Mesenteric fat pad (tissue), 1 donor: ENCODE measurements at places on chromosomes 3 and 15.

- peak; percentile 74 for DNase-seq
Observed at GRCh38 chr15:80507638-80508316, 103.6 kb downstream of the ARNT2 start.

GRCh38 chr3:185943760-185944106 lies 5.9 kb upstream of the TRA2B start:
- DNase-seq: no peak

DNA sequence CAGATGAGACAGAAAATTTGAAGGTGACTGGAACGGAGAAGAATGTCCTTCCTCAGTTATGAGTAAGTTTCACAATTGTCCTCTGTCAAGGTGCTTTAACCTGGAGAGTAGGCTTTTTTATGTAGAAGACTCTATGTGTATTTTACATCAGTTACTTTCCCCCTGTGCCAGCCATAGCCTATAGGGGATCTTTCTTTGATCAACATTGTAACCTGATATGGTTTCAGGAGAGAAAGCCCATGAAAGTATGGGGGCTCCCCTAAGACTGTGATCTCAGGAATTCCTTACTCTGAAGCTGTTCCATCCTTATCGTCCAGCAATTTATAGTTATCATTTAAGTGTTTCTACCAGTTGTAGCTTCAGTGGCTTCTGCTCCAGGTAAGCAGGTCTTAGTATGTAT lies 1076.3 kb upstream of the EPHA6 start:
- DNase-seq: no peak

DNA sequence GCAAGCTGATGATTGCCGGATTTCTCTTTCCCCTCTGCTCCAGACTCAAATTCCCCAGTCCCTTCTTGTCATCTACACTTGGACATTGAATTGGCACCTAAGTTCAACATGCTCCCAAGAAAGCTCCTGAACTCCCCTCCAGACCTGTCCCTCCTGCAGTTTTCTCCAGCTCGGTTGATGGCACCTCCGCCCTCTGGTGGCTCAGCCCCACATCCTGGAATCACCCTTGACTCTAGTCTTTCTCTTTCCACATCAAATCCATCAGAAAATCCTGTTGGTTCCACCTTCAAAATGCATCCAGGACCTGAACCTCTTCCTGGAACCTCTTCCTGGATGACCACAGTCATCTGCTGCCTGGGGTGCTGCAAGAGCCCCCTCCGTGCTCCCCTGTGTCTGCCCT lies 60.1 kb downstream of the RASGRF1 start:
- DNase-seq: no peak

DNA sequence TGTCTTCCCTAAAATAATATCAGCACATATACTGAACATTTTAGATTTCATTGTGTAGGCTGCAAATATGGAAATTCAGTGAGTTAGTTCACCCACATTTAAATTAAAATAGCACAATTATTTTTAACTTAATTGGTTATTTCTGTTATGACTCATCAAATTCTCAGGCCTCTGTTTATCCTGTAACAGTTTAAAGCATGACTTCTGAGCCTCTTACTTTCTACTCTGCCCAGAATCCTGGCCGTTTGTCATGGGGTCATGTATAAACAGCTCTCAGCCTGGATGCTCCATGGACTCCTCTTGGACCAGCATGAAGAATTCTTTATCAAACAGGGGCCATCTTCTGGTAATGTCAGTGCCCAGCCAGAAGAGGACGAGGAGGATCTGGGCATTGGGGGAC lies 12.2 kb downstream of the TUBGCP4 start:
- no peak for DNase-seq

- DNase-seq: no peak
Observed at GRCh38 chr15:46300716-46301115, 665.9 kb downstream of the SQOR start.

- no peak for DNase-seq
Observed at GRCh38 chr3:15276028-15276724, 56.2 kb downstream of the SH3BP5 start.

DNA sequence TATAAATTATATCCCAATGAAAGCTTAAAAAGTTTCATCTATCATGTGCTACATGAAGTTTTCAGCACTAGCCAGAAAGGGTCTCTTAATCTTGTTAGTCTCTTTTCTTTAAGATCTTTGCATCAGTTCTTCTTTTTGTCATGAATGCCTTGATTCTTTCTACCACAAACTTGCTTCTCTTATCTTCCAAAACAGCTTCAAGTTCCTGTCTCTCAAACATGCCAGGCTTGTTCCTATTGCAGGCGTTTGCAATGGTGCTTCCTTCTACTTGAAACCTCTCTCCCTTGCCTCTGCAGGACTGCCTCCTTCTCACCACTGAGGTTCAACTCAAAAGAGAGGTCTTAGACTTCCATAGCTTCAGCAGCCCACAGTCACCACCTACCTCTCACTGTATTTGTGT lies 104.3 kb upstream of the FRMD4B start:
- DNase-seq: no peak

GRCh38 chr3:129599607-129600006 lies 6.9 kb downstream of the PLXND1 start:
- DNase-seq: no peak

DNA sequence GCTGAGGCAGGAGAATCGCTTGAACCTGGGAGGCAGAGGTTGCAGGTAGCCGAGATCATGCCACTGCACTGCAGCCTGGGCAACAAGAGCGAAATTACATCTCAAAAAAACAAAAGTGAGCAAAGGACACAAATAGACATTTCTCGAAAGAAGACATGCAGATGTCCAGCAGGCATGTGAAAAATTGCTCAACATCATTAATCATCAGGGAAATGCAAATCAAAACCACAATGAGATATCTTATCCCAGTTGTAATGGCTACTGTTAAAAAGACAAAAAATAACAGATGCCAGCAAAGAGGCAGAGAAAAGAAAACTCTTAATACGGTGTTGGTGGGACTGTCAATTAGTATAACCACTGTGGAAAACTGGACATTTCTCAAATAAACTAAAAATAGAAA lies 20.9 kb downstream of the ASB7 start:
- no peak for DNase-seq

GRCh38 chr3:119290613-119291012 lies 3.6 kb upstream of the ARHGAP31 start:
- DNase-seq: no peak

GRCh38 chr3:55574671-55575070 lies 87.6 kb upstream of the WNT5A start:
- DNase-seq: no peak

DNA sequence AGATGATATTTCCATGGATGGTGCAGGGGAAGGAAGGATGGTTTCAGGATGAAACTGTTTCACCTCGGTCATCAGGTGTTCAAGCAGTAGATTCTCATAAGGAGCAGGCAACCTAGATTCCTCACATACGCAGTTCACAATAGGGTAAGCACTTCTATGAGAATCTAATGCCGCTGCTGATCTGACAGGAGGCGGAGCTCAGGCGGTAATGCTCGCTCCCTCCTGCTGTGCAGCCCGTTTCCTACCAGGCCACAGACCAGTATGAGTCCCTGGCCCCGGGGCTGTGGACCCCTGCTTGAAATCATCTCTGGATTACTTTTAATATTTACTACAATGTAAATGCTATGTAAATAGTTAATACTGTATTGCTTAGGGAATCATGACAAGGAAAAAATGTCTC lies 241.8 kb downstream of the ROBO2 start:
- DNase-seq: no peak

GRCh38 chr3:4340411-4341335 lies 37.5 kb downstream of the SETMAR start:
- DNase-seq: no peak

- DNase-seq: no peak
Observed at GRCh38 chr3:117661818-117662095, 952.2 kb downstream of the TUSC7 start.

DNA sequence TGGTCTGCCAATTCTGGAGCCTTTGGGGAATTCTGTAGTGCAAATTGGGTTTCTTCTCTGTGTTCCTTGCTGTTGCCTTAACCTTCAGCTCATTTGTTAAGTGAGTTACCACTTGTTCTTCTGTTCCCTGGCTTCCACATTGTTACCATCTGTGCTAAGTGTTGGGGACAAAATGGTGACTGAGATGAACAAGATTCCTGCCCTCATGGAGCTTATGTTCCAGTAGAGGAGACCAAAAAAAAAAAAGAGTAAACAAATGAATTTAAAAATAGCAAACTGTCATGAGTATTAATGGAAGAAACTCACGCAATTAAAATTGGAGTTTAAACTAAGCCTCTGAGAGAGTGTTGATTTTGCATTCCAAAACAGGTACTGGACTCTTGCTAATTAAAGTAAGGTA lies 49.4 kb upstream of the ATP2C1 start:
- DNase-seq: no peak

GRCh38 chr3:112925969-112926368 lies 48.9 kb downstream of the CD200R1 start:
- no peak for DNase-seq

GRCh38 chr3:24802614-24803013 lies 308.0 kb upstream of the THRB start:
- DNase-seq: no peak

DNA sequence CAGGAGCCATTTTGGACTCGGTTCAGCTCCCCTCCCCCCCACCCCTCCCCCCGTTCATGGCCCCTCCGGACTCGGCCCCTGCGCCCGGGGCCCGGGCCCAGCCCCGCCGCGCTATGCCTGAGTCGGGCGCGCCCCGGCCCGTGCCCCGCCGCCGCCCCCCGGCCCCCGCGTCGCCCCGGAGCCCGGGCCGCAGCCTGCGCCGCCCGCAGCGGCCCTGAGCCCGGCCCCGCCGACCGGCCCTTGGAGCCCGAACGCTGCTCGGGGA lies 155 bp downstream of the ACVR2B start:
- no peak for DNase-seq

- DNase-seq: peak; percentile 84
Observed at GRCh38 chr3:14879211-14879874, 60.6 kb downstream of the FGD5 start.

DNA sequence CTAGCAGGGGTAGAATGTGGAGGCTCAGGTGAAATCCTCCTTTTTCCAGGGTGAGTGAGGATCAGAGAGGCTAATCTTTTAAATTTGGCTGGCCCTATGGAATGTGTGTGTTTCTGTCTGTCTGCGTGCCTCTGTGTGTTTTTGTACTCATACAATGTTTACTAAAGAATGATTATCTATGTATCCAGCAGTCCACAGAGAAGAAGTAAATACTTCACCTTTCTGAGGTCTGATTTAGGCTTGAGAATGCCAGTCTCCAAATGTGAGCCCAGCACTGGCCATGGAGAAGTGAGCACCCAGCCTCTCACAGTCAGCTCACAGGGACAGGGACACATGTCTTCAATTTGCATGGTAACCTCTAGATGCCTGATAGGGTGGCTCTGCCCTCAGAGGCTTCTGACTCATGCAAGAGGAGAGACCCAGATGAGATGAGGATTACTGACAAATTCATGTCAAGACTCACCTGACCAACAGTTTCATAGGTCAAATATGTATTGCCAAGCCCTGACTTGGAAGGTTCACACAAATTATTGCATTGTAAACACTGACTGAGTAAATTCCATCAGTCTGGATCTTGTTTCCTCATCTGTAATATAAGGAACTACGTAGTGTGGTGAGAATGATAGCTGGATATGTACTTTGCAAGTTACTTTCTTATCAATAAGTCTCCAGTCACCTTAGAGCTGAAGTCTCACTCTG lies 31.0 kb downstream of the ENTPD3 start:
- DNase-seq: no peak
